Left colon (tissue), 2 donors: ENCODE measurements at places on chromosomes 6 and 20. TPM values are rescaled to one million over a fixed set of nuclear protein-coding genes. Genes with fewer than 3 reads are reported as not detected.

DNA sequence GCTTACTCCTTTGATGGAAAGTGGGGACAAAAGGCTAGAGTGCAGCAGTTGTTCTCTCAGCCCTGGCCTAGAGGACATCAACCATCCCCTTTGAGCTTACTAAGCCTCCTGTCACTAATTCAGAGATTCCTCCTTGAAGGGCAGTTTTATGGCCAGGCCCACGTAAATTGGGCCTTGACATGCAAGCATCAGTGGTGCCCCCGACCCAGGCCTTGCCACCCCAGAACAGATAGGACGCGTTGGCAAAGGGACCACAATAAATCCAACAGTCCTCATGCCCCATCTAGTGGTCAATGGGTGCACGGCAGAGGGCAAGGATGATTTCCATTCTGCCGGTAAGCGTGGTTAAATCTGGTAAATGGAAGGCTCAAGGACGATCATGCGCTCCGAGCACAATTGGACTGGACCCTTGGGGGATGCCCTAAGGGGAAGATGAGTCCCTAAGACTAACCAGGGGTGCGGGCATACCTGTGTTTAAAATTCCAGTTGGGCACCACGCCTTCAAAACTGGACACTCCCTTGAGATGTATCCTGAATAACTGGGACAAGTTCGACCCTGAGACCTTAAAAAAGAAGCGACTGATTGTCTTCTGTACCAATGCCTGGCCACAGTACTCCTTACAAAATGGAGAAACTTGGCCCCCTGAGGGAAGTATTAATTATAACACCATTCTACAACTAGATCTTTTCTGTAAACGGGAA, 32.6 kb downstream of the CEP85L start:
- peak; percentile 32 for DNase-seq

The RAB32 gene
- total RNA-seq: 48.9 TPM

DNA sequence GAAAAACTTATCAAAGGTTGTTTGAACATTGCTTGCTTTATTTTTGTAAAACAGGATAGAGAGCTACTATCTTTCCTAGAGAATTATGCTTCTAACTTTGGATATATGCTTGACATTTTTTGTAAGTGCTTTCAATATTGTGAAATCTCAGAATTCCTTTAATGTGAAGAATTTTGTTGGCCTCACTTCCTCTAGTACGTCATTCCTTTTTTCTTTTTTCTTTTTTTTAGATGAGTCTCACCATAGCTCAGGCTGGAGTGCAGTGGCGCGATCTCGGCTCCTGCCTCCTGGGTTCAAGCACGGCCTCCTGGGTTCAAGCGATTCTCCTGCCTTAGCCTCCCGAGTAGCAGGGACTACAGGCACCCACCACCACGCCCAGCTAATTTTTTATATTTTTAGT, 668.1 kb downstream of the RFPL4B start:
- no peak for DNase-seq

The GUCA1A gene
- not detected for total RNA-seq

GRCh38 chr6:33273924-33274902, 2.3 kb downstream of the RPS18 start:
- DNase-seq: no peak

GRCh38 chr20:2279253-2279779, 16.5 kb upstream of the TGM3 start:
- no peak for DNase-seq

GRCh38 chr6:4259391-4259790, 124.0 kb upstream of the ECI2 start:
- DNase-seq: no peak

GRCh38 chr6:40855168-40855880, 183.7 kb downstream of the UNC5CL start:
- DNase-seq: no peak

The SLC35B2 gene
- total RNA-seq: 43.5 TPM

- DNase-seq: no peak
These were observed 32.6 kb upstream of the TAB2 start for GRCh38 chr6:149284904-149285303.

DNA sequence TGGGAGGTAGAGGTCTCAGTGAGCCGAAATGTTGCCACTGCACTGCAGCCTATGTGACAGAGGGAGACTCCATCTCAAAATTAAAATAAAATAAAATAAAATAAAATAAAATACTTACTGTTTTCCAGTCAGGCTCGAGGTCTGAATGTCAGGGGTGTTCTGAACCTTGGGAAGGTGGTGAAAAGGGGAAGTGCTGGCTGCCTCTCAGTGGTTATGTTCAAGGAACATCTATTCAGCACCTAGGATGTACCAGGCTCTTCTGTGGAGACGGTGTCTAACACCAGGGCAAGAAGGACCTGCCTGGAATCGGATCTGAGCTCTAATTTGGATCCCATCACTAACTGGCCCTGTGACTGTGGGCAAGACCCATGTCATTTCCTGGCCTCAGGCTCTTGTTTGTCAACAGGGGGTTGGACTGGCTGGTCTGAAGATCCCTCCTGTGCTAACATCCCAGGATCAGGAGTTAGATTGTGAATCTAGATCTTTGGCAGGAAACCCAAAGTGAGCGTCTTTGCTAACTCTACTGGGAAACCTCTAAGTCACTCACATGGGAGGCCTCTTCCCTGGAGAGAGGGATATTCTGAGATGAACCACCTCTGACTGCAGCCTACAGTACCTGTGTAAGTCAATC, 63.4 kb upstream of the SIRPG start:
- DNase-seq: no peak

The EMILIN3 gene
- not detected for total RNA-seq

GRCh38 chr20:47672166-47672565, 113.1 kb downstream of the SULF2 start:
- no peak for DNase-seq

DNA sequence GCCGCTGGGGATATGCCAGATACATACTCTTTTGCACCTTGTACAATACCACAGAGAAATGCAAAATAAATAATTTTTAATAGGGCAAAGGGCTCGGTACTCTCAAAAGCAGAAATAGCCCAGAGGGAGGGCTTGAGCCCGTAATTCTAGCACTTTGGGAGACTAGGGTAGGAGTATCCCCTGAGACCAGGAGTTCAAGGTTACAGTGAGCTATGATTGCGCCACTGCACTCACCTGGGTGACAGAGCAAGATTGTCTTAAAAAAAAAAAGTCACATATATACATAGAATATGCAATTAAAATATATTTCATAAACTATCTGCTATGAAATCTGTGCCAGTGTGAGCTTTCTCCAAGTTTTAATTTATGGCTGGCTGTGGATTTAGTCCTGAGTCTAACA, 818 bp upstream of the TRMT11 start:
- DNase-seq: no peak

DNA sequence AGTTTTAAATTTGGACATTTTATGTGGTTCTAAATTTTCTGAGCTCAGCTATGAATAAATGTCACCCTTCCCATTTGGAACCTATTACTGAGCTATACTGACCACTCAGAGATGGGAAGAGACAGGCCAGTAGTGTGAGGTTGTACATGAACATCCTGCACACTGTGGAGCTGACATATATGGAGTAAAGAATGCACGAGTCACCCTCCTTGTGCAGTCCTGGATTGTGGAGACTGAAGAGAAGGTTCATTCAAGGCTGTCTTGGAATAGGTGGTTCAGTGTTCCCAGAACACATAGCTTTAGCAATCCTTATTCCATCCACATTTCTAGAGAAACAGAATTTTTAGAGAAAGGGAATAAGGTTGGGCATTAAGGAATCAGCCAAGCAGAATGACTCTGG, 50.3 kb upstream of the OGFRL1 start:
- DNase-seq: no peak

The KIF25 gene
- 0.22 TPM for total RNA-seq

DNA sequence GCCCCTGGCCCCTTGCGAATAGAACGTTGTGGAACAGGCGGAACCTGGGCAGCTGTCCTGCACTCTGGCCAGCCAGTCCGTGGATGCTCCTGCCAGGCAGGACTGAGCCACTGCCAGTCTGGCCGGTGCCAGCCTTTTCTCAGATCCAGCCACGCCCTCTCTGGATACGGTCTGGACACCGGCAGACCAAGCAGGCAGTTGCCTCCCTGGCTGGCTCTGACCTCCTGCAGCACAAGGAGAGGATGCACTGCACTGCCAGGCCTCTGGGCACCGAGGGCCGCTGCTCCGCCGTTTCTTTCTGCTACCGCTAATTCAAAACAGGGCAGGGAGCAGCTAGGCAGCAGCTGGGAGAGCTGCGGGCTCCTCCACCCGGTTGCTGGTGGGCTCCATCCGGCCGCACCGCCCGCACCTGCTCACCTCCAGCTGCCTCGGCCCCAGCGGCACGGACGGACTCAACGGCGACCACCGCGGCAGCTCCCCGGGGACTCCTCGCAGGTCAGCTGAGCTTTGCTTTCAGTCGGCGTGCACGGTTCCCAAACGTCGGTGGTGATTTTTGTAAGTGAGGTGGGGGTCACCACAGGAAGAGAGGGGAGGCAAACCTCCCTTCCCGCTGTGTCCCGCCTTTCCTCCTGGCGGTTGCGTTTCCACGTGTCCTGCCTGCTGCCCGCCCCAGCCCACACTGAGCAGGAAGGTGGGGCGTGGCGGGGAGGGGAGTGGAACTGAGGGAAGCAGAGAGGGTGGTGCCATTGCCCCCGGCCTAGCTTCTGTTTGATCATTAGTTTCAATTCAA, 30.3 kb upstream of the AFDN start:
- DNase-seq: peak; percentile 71

The RPS21 gene
- total RNA-seq: 1,291 TPM

The SNAP25 gene
- 0.76 TPM for total RNA-seq

The HDGFL1 gene
- total RNA-seq: not detected

- no peak for DNase-seq
These were observed 304.0 kb upstream of the CDYL start for GRCh38 chr6:4472222-4472621.

The OR2H2 gene
- total RNA-seq: not detected

DNA sequence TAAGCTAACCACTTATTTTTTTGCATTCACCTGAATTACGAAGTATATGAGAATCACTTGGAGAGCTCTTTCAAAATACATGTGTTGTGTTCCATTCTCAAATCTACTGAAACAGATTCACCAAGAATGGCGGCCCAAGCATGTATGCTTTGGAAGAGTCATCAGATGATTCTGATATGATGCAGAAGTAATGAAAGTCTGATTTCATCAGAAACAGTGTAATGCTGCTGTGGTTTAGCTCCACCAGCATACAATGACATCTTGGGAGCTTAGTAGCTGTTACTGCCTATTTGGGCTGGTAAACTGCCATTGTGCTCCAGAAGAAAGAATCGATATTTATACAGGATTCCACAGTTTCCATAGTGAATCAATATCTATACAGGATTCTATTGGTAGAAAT, 52.9 kb downstream of the UBR2 start:
- no peak for DNase-seq

GRCh38 chr6:31627690-31628287, 7.3 kb downstream of the PRRC2A start:
- DNase-seq: no peak

DNA sequence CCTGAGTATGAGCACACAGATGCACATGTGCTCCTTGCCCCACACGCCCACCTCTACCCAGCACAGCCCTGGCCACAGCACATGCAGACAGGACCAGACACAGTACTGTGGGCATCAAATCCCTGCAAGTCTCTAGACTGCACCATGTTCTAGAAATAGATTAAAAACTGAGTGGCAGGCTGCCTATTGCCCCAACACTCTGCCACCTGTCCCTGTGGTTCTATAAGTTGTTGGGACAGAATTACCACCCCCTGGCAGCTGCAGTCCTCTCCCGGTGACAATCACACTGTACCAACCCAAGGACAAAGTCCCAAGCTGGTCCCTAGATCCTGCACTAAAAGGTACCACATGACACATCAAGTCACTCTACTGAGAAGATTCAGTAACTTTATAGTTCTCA, 70.2 kb downstream of the B3GAT2 start:
- peak; percentile 16 for DNase-seq

DNA sequence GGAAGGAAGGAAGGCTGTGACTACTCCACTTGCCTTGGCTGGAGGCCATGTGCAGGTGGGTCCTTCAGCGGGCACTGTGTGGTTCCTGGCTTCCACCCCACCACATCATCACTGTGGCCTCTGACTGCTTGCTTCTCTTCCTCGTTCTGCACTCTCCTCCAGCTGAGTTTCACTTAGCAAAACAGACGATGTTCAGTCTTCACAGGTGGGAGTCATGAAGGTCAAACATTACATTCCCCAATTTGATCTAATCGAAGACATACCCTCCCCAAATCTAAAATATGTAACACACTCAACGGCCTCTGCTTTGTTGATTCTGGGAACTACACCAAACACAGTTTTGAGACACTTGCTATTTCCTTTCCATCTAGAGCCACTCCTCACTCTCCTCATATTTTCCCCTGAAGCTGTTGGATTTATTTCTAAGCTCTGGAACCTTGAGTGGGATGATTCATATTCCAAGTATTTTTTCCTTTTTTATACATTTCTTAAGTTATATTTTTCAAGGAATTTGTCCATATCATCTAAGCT, 132.5 kb upstream of the FOXA2 start:
- DNase-seq: no peak

The PRDM13 gene
- total RNA-seq: not detected

The EPHA7 gene
- total RNA-seq: 10.8 TPM

DNA sequence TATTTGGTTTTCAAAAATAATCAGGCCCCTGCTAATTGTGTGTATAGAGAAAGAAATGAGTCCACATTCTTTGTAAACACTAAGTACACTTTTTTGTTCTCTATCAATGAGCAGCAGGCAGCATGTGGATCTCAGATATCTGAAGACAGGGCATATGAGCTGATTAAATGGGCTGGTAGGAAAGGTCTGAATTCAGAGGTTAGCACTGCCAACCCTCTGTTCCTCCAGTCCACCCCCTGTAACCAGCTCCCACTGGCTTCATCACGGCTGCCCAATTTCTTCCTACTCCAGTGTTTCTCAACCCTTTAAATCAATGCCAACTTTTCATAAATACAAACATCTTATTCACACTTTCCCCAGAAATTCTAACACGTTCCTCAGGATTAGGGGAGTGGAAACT, 128.5 kb downstream of the TPBG start:
- no peak for DNase-seq

The EPPIN gene
- not detected for total RNA-seq

The SNX21 gene
- 14.4 TPM for total RNA-seq

- DNase-seq: no peak
These were observed 18.1 kb upstream of the HBS1L start for GRCh38 chr6:135072753-135073152.

GRCh38 chr6:17673543-17674254, 33.0 kb downstream of the NUP153 start:
- DNase-seq: no peak

GRCh38 chr6:144696610-144697368, 411.7 kb downstream of the UTRN start:
- DNase-seq: no peak

The MEP1A gene
- total RNA-seq: 412 TPM

The SALL4 gene
- total RNA-seq: 0.11 TPM

- DNase-seq: no peak
These were observed 92.5 kb upstream of the ADGRF1 start for GRCh38 chr6:47134476-47135189.

DNA sequence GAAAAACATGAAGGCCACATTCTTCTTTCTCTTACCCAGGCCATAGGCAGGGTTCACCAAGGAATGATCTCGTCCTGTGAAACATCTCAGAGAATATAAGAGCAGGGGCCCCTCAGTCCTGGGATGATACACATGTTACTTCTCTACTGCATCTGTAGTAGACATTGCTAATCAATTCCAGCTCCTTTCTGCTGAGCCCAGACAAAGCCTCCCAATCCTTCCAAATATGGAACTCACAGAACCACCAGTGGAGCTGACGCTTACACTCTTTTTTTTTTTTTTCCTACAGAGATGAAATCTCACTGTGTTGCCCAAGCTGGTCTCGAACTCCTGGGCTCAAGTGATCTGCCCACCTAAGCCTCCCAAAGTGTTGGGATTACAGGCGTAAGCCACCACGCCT, 9.1 kb downstream of the SNTA1 start:
- no peak for DNase-seq

The PLN gene
- total RNA-seq: 31.1 TPM

- DNase-seq: no peak
These were observed 89.8 kb upstream of the ATXN1 start for GRCh38 chr6:16851044-16851540.
